Stimulated activated effector memory CD8-positive, alpha-beta T cell treated with anti-CD3 and anti-CD28 coated beads, Interleukin-12 subunit alpha, Interleukin-12 subunit beta, amount 100 ng/mL, for 72 hours (primary cell): ENCODE measurements at places on chromosomes 12 and 14.
A peak's percentile ranks its signal among the peaks of the same experiment; 100 is the strongest.

- no peak for DNase-seq
Observed at GRCh38 chr14:103030741-103031565, 26.4 kb downstream of the CDC42BPB start.

DNA sequence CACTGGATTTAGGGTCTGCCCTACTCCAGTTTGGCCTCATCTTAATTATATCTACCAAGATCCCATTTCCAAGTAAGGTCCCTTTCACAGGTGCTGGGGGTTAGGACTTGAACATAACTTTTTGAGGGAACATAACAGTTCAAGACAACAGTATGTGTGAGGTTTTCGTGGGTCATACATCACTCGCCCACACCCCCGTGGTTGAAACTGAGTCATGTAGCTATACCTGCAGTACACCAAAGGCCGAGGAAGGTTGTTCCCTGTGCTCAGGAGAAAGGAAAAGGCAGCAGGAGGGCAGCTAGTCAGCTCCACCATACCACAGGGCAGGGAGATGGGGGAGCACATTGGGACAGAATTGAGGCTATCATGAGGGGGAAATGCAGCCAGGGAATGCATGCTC lies 167.0 kb downstream of the PPM1H start:
- DNase-seq = no peak

DNA sequence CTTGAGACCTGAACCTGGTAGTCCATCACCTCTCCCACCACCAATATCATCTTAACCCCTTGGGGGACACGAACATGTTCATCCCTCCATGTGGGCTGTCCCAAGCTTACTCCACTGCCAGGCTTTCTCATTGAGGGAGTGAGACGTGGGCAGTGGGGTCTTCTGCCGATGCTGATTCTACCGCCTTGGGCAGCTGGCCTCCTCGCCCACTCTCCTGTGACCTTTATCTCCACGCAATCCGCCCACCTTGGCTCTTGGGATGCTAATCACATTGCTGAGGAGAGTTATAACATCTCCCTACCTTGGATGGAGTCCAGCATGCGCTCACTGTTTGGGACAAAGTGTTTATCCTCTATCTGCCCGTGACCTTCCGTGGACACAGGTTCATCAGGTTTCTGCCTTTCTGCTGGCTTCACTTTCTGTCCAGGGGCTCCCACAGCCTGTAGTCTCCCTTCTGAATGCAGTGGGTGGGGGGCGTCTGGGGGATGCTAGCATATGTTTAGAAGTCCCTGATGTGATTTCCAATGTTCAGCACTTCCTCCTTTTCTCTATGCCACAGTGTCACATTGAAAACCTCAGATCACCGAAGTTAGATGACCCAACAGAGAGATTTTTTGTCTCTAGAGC lies 53.2 kb upstream of the ESRRB start:
- DNase-seq = no peak

DNA sequence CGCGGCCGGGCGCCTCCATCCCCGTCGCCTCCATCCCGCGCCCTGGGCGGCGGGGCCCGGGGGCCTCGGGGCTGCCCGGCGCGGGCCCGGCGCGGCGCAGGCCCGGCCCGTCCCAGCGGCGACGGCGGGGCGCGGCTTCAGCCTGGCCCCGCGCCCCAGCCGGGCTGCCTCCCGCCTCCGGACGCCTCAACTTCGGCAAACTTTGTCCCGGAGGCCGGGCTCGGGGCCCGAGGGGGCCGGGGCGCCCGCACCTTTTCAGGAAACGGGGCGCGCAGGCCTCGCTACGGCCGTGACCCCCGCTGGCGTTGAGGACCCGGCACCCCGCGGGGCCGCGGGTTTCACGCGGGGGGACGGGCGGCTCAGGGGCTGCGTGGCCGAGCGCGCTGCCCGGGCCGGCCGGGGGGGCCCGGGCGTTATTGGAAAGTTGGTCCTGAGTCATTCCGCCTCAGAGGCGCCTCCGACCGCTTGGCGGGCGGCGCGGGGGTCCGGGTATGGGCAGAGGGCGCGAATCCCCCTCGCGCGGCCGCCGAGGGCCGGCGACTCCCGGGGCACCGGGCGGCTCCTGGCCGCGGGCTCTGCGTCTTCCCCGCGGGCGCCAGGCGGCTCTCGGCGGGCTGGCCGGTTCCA lies 575 bp downstream of the TRAF3 start:
- peak; percentile 15 for DNase-seq

DNA sequence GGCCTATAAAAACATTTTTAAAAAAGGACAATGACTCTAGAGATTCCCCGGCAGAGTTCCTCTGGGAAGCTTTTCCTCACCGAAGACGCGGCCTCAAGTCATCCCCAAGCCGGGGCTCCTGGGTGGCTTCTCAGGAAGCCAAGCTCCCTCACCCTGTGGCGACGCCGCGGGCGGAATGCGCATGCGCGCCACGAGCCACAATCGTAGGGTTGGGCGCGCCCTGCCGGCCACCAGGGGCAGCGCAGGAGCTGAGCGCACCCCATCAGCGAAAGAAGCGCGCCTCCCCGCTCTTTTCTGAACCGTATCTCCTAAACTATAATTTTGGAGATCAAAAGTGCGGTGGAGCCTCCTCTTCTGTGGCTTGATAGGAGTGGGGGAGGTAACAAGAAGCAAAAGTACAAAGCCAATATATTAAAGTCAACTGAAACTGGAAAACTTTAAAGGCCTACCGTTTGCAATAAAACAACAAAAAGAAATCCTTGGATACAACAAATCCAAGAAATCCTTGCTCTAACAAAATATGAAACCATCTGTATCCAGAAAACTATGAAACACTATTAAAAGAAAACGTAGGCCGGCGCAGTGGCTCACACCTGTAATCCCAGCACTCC lies 17.4 kb upstream of the CHFR start:
- peak; percentile 93 for DNase-seq

DNA sequence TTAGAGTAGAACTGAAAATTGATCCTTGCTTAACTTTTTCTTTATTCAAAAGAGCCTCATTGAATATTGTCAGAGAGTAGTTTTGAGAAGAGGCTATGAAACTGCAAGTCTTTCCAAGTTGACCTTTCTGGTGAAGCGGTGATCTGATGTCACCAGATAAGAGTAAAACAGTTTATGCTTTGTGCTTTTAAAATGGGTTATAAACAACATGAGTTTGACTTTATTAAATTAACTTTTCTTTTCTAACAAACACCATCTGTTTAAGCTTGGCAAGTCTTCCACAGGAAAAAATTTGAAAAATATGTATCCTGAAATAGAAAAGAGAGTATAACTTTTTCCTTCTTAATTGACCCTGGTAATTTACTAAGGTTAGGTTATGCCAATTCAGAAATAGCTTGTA lies 408.7 kb upstream of the NOVA1 start:
- DNase-seq = no peak

DNA sequence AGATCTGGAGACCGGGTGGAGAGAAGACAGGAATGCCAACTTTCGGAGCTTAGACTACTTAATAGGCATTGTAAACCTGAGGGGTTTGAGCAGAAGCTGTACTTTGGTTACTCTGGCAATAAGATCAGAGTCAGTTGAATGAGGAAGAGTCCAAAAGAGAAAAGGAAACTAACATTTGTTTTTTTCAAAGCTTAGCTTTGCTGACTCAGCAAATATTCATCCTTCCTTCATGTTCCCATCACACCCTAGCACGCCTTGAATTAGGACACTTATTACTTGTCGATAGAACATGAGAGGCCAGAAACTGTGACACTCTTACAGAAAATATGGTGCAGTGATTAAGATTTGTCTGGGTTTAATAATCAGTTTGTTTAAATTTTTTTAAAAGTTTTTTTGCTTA lies 266.9 kb upstream of the ATP2B1 start:
- DNase-seq = no peak

DNA sequence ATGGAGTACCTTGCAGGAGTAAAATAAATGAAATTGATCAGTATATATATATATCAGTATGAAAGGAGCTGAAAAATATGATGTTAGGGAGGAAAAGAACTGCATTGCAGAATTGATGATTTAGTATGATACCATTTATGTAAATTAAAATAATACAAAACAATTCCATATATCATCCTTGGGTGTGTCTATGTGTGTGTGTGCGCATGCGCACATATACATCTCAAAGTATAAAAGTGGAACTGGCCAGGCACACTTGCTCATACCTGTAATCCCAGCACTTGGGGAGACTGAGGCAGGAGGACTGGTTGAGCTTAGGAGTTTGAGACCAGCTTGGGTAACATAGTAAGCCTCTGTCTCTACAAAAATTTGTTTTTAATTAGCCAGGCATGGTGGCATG lies 15.4 kb downstream of the GALNT16 start:
- no peak for DNase-seq

GRCh38 chr12:89451841-89452251 lies 72.8 kb downstream of the GALNT4 start:
- DNase-seq = no peak

- no peak for DNase-seq
Observed at GRCh38 chr12:53805067-53805466, 53.3 kb upstream of the CISTR start.

GRCh38 chr12:62934239-62934798 lies 631 bp downstream of the PPM1H start:
- peak; percentile 50 for DNase-seq

DNA sequence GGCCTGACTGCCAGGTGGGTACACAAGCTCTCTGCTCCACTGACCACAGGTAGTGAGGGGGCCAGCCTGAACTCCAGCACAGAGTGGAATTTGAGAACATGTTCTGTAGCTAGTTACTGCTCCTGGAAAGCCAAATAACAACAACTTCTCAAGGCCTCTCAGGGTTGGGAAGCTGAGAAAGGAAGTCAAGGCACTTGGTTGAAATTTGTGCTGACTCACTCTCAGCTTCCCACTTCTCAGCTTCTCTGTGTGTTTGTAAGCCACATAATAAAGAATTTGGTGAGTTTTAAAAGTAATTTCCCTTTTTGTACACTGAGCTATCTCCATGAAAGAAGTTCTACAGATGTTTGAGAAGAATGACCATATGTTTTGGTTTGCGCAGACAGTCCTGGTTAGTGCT lies 234.9 kb downstream of the KTN1 start:
- no peak for DNase-seq

- peak; percentile 49 for DNase-seq
Observed at GRCh38 chr12:34219046-34219770, 196.9 kb downstream of the ALG10 start.

GRCh38 chr14:32737621-32738020 lies 201.1 kb upstream of the NPAS3 start:
- no peak for DNase-seq

GRCh38 chr12:109263439-109263838 lies 45.6 kb downstream of the FOXN4 start:
- no peak for DNase-seq

GRCh38 chr12:109815757-109816617 lies 17.2 kb downstream of the TRPV4 start:
- no peak for DNase-seq

DNA sequence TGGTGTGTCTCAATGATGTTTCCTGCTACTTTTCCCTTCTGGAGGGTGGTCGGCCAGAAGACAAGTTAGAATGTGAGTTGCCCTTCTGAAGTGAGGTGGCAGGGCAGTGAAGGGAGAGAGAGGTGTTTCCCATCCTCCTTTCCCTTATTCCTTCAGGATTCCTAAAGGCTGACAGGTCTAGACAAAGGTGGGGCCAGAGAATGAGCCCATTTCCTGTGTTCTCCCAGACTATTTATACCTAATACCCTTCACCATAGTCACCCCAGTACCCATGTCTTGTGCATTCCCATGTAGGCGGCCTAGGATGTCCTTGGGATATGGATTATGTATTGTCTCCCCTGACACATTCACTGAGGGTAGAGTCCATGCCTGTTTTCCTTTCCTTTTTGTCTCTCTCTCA lies 7.0 kb downstream of the DGKA start:
- no peak for DNase-seq

- DNase-seq = peak; percentile 77
Observed at GRCh38 chr12:6195665-6196535, 4.3 kb upstream of the CD9 start.

DNA sequence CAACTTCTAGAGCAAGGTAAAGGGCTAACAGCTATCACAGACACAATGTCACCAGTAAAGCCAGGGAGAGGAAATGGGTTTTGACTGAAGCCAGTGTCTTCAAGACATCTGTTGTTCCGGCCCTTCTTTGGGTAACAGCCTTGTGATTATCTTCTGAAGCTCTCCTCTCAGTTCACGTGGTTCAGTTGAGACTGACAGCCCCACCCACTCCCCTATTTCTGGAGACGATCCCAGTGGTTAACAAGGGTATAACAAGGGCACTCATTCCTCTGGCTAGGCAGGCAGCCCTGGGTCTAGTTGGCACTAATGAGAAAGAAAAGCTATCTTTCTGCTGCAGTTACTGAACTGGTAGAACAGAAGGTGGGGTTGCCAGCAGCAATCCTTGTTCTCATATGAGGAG lies 6.9 kb downstream of the GNPTAB start:
- peak; percentile 77 for DNase-seq

- DNase-seq = no peak
Observed at GRCh38 chr14:93832665-93833064, 44.4 kb upstream of the PRIMA1 start.

- peak; percentile 92 for DNase-seq
Observed at GRCh38 chr14:24329736-24330135, 5.1 kb downstream of the ADCY4 start.

DNA sequence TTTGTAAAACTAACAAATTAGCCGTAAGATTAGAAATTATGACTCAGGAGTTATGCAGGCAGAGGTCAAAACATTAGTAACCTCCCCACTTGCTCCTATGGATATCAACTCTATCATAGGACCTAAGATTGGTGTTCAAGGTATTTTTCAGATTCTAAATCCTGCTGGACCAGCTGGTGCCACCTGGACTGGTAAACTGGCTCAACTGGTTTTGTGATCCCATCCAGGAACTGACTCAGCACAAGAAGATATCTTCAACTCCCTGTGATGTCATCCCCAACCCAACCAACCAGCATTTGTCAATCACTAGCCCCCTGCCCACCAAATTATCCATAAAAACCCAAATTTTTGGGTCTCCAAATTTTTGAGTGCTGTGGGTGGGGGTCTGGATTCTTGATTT lies 98.1 kb upstream of the OR4E1 start:
- no peak for DNase-seq

DNA sequence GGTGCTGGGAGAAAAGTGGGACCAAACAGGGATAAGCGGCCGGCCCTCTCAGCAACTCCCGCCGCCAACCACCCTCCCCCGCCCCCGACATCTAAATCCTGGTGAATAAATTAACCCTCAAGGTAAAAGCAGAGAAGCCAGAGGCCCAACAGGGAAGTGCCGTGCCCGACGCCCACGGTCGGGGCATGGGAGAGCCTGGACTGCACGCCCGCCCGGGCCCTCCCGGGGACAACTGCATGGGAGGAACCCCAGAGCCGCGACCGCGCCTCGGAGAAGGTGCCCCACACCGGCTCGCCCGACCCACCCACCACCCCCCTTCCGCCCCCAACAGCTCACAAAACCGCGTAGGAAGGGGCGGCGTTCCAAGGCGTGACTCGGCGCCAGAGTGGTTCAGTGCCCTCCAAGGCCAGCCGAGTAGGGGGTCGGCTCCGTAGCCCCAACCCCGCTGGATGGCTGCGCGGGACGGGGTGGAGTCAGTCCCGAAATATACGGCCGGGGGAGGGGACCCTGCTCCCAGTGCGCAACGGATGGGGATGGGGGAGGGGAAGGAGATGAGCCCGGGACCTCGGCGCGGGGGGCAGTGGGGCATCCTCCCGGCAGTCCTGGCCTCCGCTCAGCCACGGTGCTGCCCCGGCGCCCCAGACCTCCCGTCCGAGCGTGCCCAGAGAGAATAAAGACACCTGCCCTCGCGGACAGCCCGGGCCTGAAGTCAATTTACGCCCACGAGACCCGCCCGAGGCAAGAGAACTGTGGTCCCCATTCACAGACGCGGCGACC lies 732 bp downstream of the SLC25A29 start:
- DNase-seq = no peak

- no peak for DNase-seq
Observed at GRCh38 chr14:74739293-74740030, 23.7 kb upstream of the YLPM1 start.
